NCI-H1048 (cell line): ENCODE measurements at places on chromosomes 16 and 17.

DNA sequence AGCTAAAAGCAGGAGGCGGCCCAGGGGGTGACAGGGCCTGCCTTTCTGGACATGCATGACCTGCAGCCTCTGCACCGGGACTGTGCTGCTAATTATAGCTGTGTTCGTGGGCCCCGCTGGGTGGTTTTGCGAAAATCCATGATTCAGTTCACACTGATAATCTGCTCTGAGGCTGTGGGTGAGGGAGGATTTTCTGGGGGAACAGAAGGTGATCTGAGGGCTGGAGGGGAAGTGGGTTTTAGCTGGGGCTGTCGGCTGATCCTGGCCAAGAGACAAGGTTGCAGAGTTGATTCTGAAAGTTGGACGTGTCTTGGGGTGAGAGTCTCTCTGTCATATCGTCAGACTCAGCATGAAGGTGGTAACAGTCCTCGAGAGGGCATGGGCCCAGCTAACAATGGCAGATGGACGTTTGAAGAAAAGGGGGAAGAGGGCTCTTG lies 187.5 kb upstream of the ZNF469 start:
- no peak for DNase-seq

GRCh38 chr16:2988590-2989099 lies 8.4 kb upstream of the PKMYT1 start:
- no peak for DNase-seq

DNA sequence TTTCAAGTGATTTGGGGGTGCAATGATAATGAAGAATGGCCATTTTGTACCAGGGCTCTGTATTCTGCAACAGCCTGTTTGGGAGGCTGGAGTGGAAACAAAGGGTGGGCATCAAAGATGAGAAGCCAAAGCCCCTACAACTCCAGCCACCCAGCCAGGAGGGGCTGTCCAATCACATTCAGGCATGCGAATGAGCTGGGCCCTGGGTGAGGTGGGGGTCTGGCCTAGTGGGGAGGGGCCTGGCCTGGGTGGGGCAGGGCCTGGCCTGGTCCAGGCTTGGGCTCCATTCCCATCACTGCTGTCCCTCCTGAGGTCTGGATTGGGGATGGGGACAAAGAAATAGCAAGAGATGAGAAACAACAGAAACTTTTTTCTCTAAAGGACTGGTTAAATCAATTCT lies 6.4 kb downstream of the AOC3 start:
- no peak for DNase-seq

- DNase-seq, result no peak
Observed at GRCh38 chr16:58684001-58684353, 593 bp downstream of the SLC38A7 start.
